Cortex of kidney (tissue), 1 donor: ENCODE measurements at places on chromosomes 4 and X.

DNA sequence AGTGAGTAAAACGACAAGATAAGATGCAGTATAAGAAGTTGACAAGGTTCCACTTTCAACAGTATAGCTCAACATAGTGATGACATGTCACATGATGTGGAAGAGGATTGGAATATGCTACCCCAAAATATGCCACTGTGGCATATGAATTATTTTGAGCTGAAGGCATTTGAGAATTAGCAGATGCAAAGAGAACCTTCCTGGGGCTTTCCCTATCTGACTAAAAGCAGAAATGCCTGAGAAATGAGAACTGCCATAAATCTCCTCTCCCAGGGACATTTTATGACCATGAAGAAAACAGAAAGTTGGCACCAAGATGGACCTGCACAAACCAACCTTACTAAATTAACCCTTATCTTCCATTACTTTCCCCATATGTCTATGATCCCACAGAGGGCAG lies 24.8 kb downstream of the CDKN2AIP start:
- no peak for DNase-seq

DNA sequence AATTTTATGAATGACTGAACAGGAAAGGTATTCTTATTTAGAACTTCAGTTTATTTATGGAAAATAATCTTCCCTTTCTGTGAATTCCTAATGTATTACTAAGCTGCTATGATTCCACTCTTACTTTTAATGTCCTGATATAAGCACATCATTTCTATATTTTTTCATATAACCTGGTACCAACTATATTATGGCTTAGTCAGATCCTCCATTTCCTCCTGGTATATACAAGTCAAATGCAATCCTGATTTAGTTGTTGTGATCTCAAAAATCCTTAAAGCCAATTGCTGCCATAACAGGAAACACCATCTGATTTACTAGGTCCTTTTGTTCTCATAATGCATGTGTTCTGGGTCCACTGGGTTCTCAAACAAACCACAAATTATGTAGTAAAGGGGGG lies 26.8 kb downstream of the TRMT2B start:
- no peak for DNase-seq

DNA sequence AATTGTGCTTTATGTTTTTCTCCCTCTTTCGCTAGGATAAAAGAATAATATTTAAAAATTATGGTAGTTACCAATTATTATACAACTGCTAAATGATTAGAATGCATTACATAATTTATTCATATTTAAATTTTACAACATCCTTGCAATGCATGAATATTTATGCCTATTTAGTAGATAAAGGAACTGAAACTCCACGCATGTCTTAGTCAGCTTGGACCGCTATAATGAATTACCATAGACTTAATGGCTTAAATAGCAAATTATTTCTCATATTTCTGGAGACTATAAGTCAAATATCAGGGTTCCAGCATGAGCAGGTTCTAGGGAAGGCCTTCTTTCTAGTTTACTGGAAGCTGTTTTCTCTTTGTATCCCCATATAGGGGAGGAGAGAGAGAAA lies 1555.4 kb upstream of the ADGRL3 start:
- DNase-seq, result no peak

GRCh38 chrX:2351321-2351720 lies 149.5 kb downstream of the DHRSX start:
- DNase-seq, result no peak

DNA sequence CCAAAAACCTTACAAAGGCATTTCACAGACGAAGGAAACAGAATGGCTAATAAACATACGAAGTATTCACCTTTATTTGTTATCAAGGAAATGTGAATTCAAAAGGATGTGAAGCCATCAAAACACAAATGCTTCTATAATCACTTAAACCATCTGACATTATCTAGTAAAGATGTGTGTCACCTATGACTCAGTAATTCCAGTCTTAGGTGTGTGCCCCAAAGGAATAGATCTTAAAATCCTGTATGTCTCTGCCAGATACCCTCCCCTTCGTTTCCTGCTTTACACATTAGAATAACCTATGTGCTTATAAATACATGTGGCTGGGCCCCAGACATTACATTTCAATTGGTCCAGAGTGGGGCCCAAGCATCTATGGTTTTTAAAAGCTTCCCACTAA lies 41.8 kb upstream of the CEP135 start:
- DNase-seq, result no peak

DNA sequence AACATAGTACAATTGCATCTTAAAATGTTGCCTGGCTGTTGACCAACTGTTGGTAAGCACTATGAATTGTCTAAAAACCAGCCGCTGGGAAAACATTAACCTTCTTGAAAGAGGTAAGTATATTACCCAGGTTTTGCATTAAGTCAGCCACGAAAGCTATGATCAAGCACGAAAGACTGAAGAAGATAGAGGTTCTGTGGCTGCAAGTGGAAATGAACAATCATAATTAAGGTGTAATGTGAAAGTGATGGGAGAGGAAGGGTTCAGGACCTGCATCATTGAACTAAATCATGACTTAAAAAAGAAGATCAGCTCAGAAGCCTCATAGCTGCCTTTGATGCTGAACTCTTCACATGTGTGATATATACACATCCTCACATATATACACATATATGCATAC lies 341.0 kb downstream of the NR3C2 start:
- DNase-seq, result no peak

GRCh38 chr4:93501946-93502345 lies 326.6 kb upstream of the ATOH1 start:
- DNase-seq, result no peak

DNA sequence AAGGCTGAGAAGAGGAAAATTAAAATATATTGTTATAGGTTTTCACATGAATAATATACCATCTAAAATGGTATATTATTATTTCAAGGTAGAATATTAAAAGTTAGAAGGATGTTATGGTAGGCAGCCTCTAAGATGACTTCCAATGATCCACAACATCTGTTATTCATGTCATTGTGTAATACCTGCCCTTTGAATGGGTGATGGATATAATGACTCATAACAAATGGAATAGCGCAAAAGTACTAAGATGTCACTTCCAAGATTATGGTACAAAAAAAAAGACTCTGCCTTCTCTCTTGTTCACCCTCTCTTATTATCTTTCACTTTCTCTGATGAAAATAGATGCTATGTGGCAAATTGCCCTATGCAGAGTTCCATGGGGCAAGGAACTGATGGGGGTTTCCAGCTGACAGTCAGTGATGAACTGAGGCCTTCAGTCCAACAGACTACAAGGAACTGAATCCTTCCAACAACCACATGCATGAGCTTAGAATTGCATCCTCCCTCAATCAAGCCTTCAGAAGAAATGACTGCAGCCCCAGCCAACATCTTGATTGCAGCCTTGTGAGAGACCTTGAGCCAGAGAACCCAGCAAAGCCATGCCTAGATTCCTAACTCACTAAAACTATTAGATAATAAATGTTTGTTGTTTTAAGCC lies 57.7 kb downstream of the HS6ST2 start:
- DNase-seq, result no peak
